ENCODE measurements at places on chromosomes 12 and 14.
A peak's percentile ranks its signal among the peaks of the same experiment; 100 is the strongest.

DNA sequence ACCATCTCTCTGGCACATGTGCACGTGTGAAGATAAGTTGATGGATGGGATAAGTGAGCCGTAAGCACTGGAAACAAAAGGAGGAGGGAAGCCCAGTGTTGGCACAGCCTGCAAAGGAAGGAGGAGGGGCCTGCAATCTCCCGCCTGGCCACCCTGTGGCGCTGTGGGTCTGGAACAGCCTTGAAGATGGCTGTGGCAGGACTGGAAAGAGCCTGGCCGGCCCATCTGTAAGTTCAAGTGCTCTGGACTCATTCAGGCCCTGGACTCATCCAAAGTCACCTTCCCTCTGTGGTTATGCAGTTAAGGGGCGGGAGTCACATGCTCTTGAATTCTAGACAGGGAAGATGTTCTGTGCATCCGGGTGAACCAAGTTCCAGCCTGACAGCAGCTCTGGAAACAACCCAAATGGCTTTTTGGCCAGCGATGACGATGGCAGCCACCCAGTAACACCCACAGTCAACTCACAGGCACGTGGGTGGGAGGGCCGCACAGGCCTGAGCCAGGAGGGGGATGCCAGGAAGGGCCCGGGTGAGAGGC lies 50.4 kb downstream of the CHGA start:
- no peak for DNase-seq

DNA sequence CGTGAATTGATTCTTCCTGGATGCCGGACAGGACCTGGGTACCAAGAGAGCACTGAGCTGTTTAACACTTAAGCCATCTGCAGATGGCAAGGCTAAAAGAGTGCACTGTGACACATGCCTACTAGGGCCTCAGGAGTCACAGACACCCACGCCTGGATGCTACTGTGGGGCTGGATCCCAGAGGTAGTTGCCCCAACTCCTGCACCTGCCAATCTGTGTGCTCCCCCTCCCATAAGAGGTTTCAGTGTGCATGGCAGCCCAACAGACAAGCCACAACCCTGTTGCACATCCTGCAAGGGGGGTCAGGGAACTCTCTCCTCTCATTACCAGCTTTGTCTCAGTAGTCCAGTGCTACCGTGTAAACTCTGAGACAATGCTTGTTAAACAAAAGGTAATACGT lies 169.0 kb downstream of the CEP128 start:
- DNase-seq = no peak

- DNase-seq = no peak
Measured at GRCh38 chr12:23559268-23559753, 390.2 kb downstream of the SOX5 start.

DNA sequence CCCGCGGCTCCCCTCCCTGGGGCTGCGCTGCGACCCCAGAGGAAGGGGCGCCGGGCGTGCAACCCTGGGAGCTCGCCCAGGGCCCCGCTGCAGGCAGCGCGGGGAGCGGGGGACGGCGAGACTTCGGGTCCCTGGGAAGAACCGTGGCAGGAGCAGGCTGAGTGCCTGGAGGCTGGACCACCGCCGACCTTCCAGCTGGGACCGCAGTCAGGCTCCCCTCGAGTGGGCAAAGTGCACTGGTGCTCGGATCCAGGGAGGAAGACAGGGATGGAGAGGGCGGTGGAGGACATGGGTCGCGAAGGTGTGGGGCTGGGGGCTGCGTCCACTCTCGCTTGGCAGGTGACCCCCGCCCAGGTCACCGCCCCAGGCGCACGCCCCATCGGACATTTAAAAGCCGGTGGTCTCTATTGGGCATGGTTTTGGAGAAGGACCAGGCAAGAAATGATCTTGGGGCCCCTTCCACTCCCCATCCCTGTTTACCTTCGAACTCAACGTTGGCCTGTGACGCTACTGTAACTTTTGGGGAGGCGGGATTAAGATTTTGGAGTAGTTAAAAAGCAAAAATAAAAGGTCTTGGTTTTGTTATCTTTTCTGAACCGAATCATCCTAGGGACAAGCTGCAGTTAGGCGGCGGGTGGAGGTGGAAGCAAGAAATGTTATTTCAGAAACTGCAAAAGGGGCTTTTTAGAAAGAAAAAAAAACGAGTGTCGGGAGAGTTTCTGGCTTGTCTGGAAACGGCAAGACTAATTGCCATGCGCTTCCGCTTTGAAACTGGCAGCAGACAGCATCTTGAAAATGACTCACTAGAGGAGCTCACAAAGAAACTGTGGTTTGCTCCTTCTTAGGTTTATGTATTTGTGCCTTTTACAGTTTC lies 1.0 kb downstream of the ELK3 start:
- no peak for DNase-seq

GRCh38 chr12:53696285-53696654 lies 20.4 kb upstream of the ATP5MC2 start:
- DNase-seq = peak; percentile 35
